ENCODE measurements at places on chromosomes 11 and 22. TPM values are rescaled to one million over a fixed set of nuclear protein-coding genes. Genes with fewer than 3 reads are reported as not detected.

Gene NCAPH2
- total RNA-seq = 40.8 TPM

Gene PDGFD
- 12.9 TPM for total RNA-seq

Gene MPPED2
- 1.5 TPM for total RNA-seq

DNA sequence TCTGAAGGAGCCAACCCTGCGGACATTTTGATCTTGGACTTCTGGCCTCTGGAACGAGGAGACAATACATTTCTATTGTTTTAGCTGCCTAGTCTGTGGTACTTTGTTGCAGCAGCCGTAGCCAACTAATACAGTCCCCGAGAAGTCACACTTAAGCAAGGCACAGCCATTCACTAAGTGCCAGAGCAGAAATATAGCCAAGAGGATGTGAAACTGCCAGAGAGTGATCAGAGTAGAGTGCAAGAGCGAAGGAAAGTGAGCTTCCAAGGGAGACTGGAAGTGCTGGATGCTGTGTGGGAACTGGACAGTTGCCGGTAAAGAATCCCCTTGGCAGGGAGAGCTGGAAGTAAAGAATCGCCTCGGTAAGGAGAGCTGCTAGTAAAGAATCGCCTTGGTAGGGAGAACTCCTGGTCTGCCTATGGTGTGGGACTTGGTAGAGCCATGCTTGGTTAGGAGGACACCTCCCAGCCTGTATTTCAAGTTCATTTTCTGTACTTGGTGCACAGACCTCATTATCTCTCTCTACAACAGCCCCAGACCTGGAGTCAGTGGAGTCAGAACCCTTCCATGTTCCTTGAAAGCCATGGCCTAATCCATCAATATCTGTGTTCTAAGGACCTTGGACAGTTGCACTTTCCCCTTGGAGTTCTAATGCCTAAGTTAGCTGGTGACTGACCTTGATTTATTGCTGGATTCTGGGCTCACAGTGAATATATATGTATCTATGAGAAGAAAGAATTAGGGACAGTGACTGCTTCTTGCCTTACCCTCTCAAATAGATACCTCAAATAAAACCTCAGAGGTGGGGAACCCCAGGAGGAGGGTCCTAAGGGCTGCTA lies 162.1 kb downstream of the LDLRAD3 start:
- DNase-seq = no peak

DNA sequence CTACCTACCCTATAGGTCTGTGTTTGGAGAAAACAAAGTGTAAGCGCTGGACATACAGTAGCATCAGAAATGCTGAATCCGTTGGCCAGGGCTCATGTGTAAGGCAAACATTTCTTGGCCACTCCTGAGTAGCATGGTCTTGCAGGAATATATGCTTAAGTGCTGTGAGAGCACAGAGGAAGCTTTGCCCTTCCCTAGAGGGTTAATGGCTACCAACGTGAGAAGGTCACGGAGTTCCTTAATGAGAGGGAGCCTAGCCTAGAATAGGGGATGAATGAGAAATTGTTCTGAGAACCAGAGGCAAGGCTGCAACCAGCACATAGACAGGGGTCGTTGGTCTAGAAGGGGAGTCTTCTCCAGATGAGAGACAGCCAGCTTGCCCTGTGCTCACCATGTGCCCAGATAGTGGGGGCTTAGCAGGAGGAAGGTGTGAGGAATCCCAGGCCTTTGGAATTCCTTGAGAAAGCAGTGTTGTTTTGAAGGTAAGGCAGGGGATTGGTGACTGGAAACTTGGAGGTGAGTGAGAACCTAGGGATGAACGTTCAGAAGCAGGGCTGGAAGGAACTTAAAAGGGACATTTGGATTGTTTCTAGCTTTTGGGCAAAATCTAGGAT lies 29.5 kb downstream of the RCOR2 start:
- no peak for DNase-seq

Gene SCN2B
- not detected for total RNA-seq

Measured in lower leg skin (tissue), 4 donors.